ENCODE measurements at places on chromosomes 6 and 20.
A peak's percentile ranks its signal among the peaks of the same experiment; 100 is the strongest.

DNA sequence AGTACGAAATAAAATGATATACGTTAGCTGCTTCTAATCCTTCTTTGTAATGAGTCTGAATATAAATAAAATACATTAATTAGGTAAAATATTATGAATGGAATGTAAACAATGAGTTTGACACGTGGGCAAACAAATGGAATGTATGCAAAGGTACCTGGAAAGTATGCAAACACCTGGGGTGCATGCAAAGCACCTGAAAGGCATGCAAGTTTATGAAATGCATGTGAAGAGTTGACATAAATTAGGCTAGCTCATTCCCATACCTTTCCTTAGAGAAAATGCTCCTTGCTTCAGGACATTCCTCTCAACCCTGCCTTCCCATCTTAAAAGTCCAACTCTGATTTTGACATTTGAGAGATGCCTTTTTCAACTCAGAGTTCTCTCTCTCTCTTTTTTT is 140.9 kb downstream of the EDN1 start:
- DNase-seq: no peak

DNA sequence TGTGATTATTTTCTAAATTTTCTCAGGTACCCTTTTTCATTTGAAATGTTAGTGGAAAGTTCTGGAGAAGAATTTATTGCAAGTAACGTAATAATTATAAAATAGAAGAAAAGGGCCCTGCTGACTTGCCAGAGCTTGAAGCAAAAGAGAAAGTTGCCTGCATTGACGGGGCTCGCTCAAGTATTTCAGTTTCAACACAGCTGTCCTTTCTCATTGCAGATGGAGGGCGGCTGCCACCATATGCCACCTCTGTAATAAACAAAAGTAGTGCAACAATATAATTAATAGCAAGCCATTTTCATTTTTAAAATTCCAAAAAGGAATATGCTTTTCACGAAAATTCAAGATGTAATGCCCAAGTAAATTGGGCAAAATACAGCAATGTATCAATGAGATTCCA is 246.2 kb downstream of the PACRG start:
- DNase-seq: no peak

DNA sequence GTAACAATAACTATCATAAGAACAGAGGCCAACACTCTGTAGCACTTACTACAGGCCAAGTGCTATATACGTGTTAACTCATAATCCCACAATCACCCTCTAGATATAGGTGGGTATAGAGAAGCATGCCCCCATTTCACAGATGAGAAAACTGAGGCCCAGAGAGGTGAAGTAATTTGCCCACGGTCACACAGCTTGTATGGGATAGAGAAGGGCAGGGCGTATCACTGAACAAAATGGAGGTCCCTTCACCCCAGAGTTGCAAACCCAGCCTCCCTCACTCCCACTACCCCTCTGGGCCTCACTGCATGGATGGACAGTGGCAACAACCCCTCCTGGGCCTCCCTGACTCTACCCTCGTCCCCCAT is 31.8 kb upstream of the PTGIS start:
- no peak for DNase-seq

DNA sequence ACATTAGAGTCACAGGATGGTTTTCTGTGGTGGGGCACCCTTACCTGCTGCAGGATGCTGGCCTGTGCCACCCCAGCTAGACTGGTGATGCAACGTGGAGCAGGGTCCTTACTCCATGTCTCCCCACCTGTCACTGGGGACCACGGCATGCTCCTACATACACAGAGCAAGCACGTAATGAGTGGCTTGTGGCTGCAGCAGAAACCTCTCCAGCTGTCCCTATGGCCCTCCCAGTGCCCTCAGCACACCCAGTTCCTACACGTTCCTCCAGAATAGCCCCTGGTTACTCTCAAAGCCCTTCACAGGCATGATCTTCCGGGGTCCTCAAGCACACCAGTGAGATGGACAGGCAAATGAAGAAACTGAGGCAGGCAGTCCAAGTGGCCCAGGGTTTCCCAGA is 3.2 kb upstream of the LSM14B start:
- no peak for DNase-seq

DNA sequence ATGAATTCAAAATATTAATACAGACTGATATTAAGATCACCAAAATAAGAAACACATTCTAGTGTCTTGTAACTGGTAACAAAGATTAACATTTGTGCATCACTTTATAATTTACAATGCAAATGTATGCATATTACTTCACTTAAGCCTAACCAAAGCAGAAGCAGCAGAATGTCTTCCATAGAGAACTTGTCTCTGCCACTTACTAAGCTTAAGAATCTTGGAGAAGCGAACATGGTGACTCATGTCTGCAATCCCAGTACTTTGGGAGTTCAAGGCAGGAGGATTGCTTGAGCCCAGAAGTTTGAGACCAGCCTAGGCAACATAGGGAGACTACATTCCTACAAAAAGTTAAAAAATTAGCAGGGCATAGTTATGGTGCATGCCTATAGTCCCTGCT is 18.8 kb downstream of the AK9 start:
- DNase-seq: no peak

GRCh38 chr6:36758516-36759147 is 61.0 kb downstream of the RAB44 start:
- no peak for DNase-seq

DNA sequence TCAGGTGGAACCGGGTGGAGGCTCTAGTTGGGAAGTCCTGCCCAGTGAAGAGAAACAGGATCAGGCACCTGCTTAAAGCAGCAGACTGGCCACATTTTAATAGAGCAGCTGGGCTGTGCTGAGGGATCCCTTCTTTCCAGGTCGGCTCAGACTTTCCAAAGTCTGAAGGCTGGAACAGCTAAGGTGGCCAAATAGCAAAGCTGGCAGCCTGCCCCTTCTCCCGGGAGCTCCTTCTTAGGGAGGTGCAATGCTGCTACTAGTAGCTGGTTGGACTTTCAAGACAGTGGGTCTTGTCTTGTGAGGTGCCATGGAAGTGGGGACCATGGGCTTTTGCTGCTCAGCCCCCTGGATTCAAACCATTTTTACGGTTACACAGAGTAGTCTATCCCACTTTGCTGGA is 30.7 kb upstream of the CST5 start:
- DNase-seq: no peak

GRCh38 chr6:157163434-157164159 is 159.7 kb downstream of the TMEM242 start:
- no peak for DNase-seq

DNA sequence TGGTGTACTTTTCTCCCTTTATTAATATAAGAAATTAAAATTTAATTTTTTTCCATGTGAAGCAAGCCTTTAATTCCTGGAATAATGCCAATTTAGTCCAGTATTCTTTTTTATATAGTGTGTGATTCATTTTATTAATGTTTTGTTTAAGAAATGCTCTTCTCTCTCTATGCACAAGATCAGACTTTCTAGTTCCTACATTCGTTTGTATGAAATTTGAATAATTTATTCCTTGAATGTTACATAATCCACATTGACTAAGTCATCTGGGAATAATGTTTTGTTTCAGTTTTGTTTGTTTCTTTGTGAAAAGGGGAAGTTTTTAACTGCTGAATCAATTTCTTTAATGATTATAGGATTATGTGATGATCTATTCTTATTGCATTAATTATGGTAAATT is 181.4 kb upstream of the ID4 start:
- no peak for DNase-seq

- DNase-seq: peak; percentile 85
These were observed 29.9 kb upstream of the ZNF184 start for GRCh38 chr6:27502508-27503435.

- no peak for DNase-seq
These were observed 15.7 kb upstream of the QKI start for GRCh38 chr6:163398815-163399214.
